ENCODE measurements at places on chromosomes 5 and 9.

DNA sequence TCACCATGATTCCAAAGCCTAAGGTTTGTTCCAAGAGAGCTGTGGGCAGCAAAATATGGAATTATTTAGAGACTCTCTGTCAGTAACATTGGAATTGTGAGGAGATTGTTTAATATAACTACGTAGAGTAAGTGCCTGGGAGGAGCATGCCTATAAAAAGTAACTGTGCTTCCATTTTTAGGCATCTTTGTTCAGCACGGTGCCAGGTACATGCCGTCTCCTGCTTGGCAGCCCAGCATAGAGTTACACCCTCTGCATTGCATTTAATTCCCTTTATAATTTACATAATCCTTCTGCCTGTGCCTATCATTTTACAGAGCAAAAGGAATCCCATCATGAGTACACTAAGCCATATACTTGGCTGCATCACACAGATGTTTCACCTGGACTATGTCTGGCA lies 32.1 kb upstream of the ALDH1A1 start:
- DNase-seq, result no peak

- DNase-seq, result no peak
Measured at GRCh38 chr5:157107508-157107907, 1.3 kb downstream of the HAVCR2 start.

DNA sequence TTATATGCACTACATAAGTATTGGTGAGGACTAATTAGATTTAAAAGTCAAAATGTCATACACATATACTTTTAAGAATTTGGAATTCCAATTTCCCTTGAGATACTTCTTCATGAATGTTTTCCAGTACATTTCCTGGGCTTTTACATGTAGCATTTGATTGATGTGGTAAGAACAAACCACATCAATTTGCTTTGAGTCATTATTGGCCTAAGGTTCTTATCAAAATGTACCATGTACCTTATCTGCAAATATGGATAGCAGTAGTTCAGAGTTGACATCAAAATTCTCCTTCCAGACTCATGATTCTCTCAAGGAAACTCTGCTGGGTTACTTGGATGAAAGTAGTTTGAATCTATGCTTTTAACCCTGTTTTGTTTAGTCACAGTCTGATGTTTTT lies 2.5 kb downstream of the CAST start:
- no peak for DNase-seq

DNA sequence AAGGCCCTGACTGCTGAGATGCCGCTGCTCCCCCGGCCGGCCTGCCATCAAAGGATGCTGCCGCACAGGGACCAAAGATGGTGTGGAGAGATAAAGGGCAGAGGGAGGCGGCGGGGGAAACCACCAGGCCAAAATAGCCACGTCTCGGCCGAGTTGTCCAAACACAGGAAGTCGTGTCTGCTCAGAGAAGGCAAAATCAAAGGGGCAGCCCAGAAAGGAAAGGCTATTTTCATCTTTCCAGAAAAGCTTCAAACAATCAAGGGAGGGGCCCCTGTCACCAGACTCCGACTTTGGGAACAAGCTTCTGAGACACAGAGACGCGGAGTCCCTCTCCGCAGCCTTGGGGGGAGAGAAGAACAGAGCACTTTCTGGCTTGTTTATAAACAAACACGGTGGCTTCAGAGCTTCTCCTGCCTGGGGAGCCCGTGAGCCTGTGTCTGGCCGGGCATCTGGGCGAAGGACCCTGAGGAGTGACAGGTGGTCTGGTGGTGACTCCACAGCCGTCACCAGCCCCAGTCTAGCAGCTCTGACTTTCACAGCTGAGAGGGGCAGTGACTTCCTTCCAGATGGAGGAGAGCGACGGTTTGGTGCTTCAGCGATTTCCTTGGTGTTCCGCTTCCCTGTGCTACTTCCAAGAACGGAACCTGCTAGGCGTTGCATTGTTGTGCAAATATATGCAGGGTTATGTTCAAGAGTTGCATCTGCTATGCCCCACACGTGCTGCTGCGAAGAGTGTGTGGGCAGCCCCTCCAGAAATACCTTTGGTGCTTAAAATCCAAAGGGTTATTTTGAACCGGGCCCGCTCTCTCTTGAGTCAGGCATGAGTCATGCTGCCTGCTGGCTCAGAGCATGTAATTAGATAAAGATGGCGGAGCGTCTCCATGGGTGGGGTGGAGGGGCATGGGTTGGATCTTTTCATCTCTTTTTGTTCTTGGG lies 24.0 kb downstream of the ADAMTSL2 start:
- peak; percentile 22 for DNase-seq

GRCh38 chr5:150659360-150660107 lies 1.5 kb upstream of the MYOZ3 start:
- no peak for DNase-seq

- DNase-seq, result no peak
Measured at GRCh38 chr9:131011274-131012022, 2.5 kb downstream of the LAMC3 start.

DNA sequence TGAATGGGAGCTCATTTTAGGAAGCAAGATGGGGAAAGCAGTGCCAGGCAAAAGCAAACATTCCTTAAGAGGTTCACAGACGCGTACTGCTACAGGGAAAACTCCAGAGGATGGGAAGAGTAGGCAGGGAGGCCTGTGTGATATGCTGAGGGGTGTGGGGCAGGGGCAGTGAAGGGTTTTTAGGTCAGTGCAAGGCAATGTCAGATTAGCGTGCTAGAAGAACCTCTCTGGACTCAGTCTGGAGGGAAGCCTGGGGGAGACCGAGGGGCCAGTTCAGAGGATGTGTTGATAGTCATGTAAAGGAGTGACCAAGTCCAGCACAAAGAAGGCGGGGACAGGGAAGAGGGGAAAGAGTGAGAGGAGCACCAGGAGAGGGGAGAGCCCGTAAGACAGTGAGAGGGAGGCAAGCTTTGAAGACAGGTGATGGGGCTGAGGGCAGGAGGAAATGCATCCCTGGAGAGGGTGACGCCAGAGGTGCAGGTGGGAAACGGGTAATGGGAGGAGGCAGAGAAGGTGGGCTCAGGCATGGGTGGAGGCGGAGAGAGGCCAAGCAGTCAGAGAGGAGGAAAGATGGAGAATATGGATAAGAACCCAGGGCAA lies 134.5 kb downstream of the MTX3 start:
- DNase-seq, result no peak

GRCh38 chr5:19256036-19256435 lies 732.0 kb downstream of the CDH18 start:
- no peak for DNase-seq

GRCh38 chr9:134518004-134518606 lies 123.5 kb upstream of the COL5A1 start:
- DNase-seq, result no peak

DNA sequence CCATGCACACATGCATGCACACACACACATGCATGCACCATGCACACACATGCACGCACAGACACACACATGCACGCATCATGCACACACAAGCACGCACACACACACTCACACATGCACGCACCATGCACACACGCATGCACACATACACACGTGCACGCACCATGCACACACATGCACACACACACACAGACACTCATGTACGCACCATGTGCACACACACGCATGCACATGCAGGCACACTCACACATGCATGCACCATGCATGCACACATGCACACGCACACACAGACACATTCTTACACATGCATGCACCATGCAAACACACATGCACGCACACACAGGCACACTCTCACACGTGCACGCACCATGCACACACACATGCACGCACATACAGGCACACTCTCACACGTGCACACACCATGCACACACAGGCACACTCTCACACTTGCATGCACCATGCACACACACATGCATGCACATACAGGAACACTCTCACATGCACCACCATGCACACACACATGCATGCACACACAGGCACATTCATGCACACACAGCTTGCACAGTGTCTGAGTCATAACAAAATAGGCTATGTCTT lies 117.5 kb downstream of the TENT4A start:
- DNase-seq, result no peak

DNA sequence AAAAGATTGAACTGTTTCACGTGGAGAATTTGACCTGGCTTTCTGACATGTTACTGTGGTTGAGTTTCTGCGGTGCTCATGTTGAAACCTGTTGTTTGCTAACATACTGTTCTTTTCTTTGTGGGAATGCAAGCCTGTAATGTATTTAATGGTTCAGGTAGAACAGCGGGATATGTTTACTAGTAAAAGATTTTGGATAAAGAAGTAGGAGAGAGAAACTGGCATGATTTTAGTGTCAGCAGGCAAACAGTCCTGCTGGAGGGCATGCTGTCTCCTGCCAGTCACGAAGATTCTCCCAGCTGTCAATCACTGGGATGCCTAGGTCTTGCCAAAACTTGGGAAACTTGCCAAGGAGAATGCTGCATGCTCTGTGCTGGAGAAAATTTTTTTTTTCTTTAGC lies 263.5 kb downstream of the TAF11L14 start:
- DNase-seq, result no peak

- DNase-seq, result no peak
Measured at GRCh38 chr9:112496074-112496722, 9.6 kb downstream of the KIAA1958 start.

GRCh38 chr5:136905571-136905970 lies 540.2 kb upstream of the TRPC7 start:
- DNase-seq, result no peak

DNA sequence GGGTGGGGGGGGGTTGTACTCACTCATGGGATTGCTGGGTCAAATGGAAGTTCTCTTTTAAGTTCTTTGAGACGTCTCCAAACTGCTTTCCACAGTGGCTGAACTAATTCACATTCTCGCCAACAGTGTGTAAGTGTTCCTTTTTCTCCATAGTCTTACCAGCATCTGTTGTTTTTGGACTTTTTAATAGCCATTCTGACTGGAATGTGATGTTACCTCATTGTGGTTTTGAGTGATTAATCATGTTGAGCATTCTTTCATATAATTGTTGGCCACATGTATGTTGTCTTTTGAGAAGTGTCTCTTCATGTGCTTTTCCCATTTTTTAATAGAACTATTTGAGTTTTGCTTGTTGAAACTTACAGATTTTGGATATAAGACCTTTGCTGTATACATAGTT lies 94.9 kb upstream of the PLPPR1 start:
- DNase-seq, result no peak

- DNase-seq, result peak; percentile 16
Measured at GRCh38 chr5:38193015-38193581, 65.3 kb upstream of the EGFLAM start.

DNA sequence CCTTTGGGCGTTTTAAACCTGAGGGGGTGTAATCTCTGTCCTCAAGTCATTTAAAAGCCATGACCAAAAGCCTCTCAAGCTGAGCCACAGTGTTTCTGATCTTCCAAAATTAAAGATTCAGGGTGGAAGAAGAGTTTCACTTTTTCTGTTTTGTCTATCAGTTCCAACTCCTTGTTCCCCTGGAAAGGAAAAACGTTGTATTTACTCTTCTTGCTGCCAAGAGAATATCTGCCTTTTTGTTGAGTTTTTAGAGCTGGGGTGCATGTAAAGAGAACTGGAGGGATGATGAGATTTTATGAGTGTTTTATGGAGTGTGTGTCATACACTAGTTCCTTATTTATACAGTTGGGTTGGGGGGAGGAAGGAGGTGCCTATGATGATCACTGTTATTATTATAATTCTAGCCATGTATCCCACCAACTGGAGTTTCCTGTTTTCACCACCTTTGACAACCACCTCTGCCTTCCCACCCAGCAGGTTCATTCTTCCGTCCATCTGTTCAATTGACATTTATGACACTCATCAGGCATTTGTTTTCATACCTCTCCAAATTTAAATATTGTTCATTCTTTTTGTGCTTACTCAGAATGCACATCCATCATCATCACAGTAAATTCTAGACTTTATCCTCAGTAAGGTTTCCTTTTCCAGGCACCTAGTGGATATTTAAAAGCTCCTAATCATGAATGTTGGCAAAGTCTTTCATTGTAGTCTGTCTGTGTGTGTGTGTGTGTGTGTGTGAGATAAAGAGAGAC lies 97.9 kb upstream of the MPDZ start:
- no peak for DNase-seq
